ENCODE measurements at places on chromosomes 12 and 14. TPM values are rescaled to one million over a fixed set of nuclear protein-coding genes. Genes with fewer than 3 reads are reported as not detected.
A peak's percentile ranks its signal among the peaks of the same experiment; 100 is the strongest.

DNA sequence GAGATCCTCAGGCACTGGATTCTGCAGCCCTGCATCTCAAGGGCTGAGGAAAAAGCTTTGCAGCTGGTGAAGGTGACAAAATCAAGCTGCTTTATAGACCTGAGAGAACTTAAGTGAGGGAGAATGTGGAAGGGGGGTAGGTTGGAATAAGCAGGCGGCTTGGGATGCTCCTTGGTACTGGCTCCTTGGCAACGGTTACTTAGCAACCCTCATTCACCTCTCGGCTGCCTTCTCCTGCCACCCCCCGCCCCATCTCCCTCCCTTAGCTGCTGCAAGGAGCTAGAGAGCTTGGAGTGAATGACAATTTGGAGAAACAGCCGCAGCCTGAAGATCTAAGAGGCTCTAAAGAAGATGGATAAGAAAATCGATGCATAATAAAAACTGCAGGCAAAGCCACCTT lies 44.1 kb upstream of the CISTR start:
- no peaks in the 10 kb centered on the region for H3K36me3 ChIP-seq
- no peak overlapping the region for H3K27ac ChIP-seq
- H3K4me3 ChIP-seq = no peak overlapping the region
- H3K27me3 ChIP-seq = peaks cover 7% of the 10 kb centered on the region
- H3K4me1 ChIP-seq = no peaks in the 10 kb centered on the region

DNA sequence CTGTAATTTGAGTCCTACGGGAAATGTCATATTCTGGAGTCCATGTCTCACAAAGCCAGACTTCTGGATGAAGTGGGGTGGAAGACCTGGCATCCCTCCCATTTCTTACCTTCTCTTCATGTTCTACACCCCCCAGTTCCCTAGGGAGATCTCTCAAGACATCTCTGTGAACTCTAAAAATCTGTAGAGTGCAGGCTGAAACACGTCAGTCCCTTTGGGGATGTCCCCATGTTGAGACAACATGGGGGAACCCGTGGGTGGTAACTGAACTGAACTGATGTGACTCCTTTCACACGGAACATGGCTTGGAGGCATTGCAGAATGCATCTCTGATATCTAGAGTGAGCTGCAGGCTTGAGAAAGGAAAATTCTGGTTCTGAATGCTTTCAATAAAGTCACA lies 15.2 kb downstream of the SERPINA12 start:
- H3K4me3 ChIP-seq = no peak overlapping the region
- DNase-seq = no peak
- peaks cover 26% of the 10 kb centered on the region for H3K27me3 ChIP-seq
- no peaks in the 10 kb centered on the region for H3K36me3 ChIP-seq
- no peak overlapping the region for H3K27ac ChIP-seq
- H3K4me1 ChIP-seq = no peaks in the 10 kb centered on the region

DNA sequence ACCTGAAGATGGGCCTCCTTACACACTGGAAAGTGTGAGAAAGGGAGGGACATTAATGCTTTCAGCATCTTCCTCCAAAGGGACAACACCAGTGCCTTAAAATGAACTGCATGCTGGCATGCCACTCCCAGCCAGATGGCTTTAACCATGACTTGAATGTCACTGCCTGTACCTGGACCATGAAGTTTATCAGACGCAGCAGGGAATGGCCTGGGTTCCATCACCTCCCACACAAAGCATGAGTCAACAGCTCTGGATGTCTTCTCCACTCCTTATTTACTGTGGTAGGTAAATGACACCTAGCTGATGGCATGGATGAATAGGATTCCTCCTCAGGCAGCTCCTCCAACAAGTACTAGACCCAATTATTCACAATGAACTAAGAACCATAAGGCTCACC lies 645.6 kb downstream of the SOX5 start:
- H3K36me3 ChIP-seq = no peaks in the 10 kb centered on the region
- H3K27me3 ChIP-seq = no peaks in the 10 kb centered on the region
- H3K4me1 ChIP-seq = no peaks in the 10 kb centered on the region
- H3K4me3 ChIP-seq = no peak overlapping the region
- H3K27ac ChIP-seq = no peak overlapping the region

Gene FAM181A
- polyA plus RNA-seq = not detected

DNA sequence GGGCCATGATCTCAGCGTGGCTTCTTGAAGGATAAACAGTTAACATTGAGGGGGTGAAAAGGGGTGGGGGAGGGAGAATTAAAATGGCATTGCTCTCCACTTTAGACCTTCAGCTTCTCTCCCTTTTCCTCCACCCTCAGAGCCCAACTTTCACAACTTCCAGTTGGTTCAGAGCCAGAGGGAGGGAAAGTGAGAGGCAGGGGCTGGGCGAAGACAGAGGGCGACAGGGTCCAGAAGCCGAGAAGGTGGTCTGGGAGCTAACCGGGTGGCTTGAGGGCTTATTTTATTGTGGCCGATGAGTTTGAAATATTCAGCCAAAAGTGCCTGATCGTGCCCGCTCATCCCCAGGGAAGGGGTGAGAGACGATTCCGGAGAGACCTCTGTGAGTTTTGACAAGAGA lies 4.1 kb downstream of the BMP4 start:
- peak overlapping the region; percentile 62 for H3K4me3 ChIP-seq
- H3K27ac ChIP-seq = peak overlapping the region; percentile 85
- peaks cover 5% of the 10 kb centered on the region for H3K36me3 ChIP-seq
- H3K4me1 ChIP-seq = peaks cover 50% of the 10 kb centered on the region

Gene IFNG-AS1
- not detected for polyA plus RNA-seq

- no peaks in the 10 kb centered on the region for H3K27me3 ChIP-seq
- H3K4me1 ChIP-seq = peaks cover 85% of the 10 kb centered on the region
- peak overlapping the region; percentile 96 for H3K4me3 ChIP-seq
- peaks cover 35% of the 10 kb centered on the region for H3K36me3 ChIP-seq
- DNase-seq = peak; percentile 52
Measured at GRCh38 chr14:104794099-104794498, 1.4 kb downstream of the AKT1 start.

Gene SMIM41
- 6.5 TPM for polyA plus RNA-seq

- no peak overlapping the region for H3K27ac ChIP-seq
- no peak for DNase-seq
- no peak overlapping the region for H3K4me3 ChIP-seq
- peaks cover 27% of the 10 kb centered on the region for H3K36me3 ChIP-seq
- H3K27me3 ChIP-seq = no peaks in the 10 kb centered on the region
Measured at GRCh38 chr14:88882236-88882635, 57.8 kb downstream of the TTC8 start.

- H3K27ac ChIP-seq = no peak overlapping the region
- no peaks in the 10 kb centered on the region for H3K36me3 ChIP-seq
- peaks cover 4% of the 10 kb centered on the region for H3K4me1 ChIP-seq
- DNase-seq = peak; percentile 77
- peaks cover 3% of the 10 kb centered on the region for H3K27me3 ChIP-seq
Measured at GRCh38 chr12:48988030-48988649, 10.0 kb downstream of the WNT1 start.

Gene DLK1
- polyA plus RNA-seq = 0.05 TPM

GRCh38 chr14:34693228-34693939 lies 21.0 kb downstream of the CFL2 start:
- peak overlapping the region; percentile 39 for H3K4me3 ChIP-seq
- H3K4me1 ChIP-seq = peaks cover 4% of the 10 kb centered on the region
- H3K27me3 ChIP-seq = no peaks in the 10 kb centered on the region
- H3K36me3 ChIP-seq = no peaks in the 10 kb centered on the region
- peak; percentile 51 for DNase-seq
- H3K27ac ChIP-seq = no peak overlapping the region

- H3K4me3 ChIP-seq = no peak overlapping the region
- peaks cover 68% of the 10 kb centered on the region for H3K4me1 ChIP-seq
Measured at GRCh38 chr12:104131609-104132008, 6.4 kb downstream of the NFYB start.

Gene GCH1
- polyA plus RNA-seq = 10.5 TPM

Gene SPTSSA
- 25.4 TPM for polyA plus RNA-seq

Gene AQP6
- polyA plus RNA-seq = not detected

- peaks cover 14% of the 10 kb centered on the region for H3K4me1 ChIP-seq
- no peak overlapping the region for H3K4me3 ChIP-seq
- DNase-seq = no peak
- no peak overlapping the region for H3K27ac ChIP-seq
Measured at GRCh38 chr12:52189376-52190174, 2.2 kb downstream of the KRT80 start.

DNA sequence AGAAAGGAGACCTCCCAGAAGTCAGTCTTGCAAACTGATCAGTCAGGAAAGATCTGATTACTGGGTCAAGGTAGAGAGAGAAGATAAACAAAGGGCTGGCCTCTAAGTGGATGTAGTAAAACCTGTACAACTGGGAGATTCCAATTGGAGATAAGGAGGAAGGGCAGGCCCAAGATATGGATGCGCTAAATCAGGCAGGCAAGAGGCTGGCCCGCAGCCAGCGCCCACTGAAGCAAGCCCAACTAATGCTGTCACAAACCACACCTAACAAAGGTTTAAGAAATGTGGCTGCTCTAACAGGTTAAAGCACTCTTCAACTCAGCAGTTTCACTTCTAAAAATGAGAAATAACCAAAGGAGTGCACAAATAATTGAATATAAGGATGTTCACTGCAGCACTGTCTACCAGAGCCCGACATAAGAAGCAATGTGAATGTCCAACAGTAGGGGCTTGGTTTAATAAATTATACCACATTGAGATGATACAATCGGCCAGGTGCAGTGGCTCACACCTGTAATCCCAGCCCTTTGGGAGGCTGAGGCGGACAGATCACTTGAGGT lies 4.7 kb downstream of the GLTP start:
- H3K36me3 ChIP-seq = peaks cover 10% of the 10 kb centered on the region
- peak; percentile 65 for DNase-seq
- H3K27ac ChIP-seq = no peak overlapping the region
- no peak overlapping the region for H3K4me3 ChIP-seq
- H3K27me3 ChIP-seq = no peaks in the 10 kb centered on the region

- DNase-seq = no peak
- no peaks in the 10 kb centered on the region for H3K27me3 ChIP-seq
- H3K4me1 ChIP-seq = no peaks in the 10 kb centered on the region
Measured at GRCh38 chr12:79534029-79534867, 156.5 kb downstream of the PAWR start.

Gene SYNJ2BP
- 18.5 TPM for polyA plus RNA-seq

- no peak for DNase-seq
- no peaks in the 10 kb centered on the region for H3K36me3 ChIP-seq
- H3K27ac ChIP-seq = no peak overlapping the region
- H3K4me3 ChIP-seq = no peak overlapping the region
Measured at GRCh38 chr14:96895658-96896271, 98.6 kb downstream of the VRK1 start.

DNA sequence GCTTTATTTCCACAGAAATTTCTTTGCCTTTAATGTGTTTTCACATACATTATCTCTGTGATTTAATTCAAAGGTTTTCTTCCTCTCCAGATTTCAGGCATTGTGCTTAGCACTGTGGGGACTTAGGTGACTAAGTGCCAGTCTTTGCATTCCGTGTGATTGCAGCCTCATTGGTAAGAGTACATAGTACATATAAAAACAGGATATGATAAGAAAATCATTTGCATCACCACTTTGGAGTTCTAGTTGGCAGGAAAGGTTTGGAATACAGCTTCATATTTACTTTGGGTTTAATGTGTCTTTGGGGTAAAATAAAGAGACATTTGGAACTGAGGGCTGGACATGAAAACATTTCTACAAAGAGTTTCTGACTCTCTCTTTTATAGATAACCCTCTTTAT lies 37.8 kb upstream of the C12orf75 start:
- peaks cover 5% of the 10 kb centered on the region for H3K27me3 ChIP-seq
- H3K36me3 ChIP-seq = no peaks in the 10 kb centered on the region
- H3K4me1 ChIP-seq = peaks cover 5% of the 10 kb centered on the region
- no peak overlapping the region for H3K4me3 ChIP-seq

DNA sequence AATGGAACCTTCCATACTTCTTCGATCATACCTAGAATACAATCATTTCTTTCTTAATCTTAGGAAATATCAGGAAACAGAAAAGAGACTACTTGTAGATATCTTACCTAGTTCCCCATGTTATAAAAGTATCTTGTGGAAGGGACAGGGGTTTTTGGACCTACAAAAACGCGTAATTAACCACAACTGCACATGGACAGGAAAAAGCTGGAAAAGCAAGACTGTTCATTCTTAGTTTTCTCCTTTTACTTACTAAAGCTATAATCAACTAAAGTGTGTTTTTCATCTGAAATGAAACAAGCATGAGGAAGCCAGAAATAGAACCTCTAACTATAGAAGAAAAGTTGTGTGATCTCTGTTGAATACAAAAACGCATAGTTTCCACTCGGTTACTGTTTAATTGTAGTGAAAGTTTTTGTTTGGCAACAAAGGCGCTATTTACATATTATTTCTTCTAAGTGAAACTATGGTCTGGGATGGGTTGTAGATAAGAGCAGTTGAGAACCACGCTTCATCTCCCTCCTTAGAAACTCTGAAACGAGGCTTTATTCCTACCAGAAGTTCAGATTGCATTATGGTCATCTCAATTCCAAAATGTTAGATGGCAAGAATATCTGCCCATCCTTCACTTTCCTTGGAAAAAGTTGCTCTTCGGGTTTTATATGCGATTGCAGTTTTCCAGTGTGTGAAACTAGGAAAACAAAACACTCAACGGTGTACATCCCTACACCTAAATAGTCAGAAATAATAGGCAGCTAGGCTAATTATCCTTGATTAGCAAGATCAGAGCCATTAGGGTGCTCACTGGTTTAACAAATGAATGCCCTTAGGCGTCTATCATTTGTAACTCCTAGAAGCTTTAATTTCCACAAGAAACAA lies 1.1 kb downstream of the BCAT1 start:
- peak; percentile 16 for DNase-seq
- peaks cover 18% of the 10 kb centered on the region for H3K4me1 ChIP-seq
- no peak overlapping the region for H3K27ac ChIP-seq
- H3K27me3 ChIP-seq = peaks cover 21% of the 10 kb centered on the region
- peak overlapping the region; percentile 45 for H3K4me3 ChIP-seq

Gene TAS2R43
- not detected for polyA plus RNA-seq

GRCh38 chr14:24059841-24060388 lies 8.1 kb downstream of the CARMIL3 start:
- no peaks in the 10 kb centered on the region for H3K4me1 ChIP-seq
- no peak for DNase-seq
- H3K27ac ChIP-seq = no peak overlapping the region
- H3K36me3 ChIP-seq = no peaks in the 10 kb centered on the region

Gene DLGAP5
- polyA plus RNA-seq = 0.61 TPM

- DNase-seq = no peak
- H3K4me3 ChIP-seq = no peak overlapping the region
Measured at GRCh38 chr12:25264862-25265261, 14.1 kb upstream of the KRAS start.

DNA sequence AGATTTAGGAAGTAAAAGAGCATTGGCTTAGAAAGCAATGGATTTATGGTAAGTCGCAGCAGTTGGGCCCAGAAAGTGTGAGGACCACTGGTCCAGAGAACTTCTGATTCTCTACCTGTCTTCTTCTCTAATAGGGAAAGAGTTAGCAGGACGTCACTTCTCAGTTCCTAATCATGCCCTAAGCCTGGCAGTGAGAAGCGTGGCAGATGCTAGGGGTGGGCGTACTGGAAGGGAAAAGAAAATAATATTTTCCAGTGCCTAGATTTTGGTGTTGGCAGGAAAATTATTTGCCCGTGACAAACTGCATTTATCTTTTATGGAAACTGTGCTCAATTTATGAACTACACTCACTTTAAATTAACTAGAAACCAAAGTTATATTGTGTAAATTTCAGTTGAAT lies 212.3 kb downstream of the PPFIA2 start:
- no peak for DNase-seq
- no peaks in the 10 kb centered on the region for H3K4me1 ChIP-seq
- no peak overlapping the region for H3K27ac ChIP-seq
- no peaks in the 10 kb centered on the region for H3K36me3 ChIP-seq
- no peak overlapping the region for H3K4me3 ChIP-seq

- H3K27ac ChIP-seq = no peak overlapping the region
- no peak overlapping the region for H3K4me3 ChIP-seq
- peak; percentile 53 for DNase-seq
- H3K27me3 ChIP-seq = no peaks in the 10 kb centered on the region
Measured at GRCh38 chr12:14691560-14691959, 4.8 kb downstream of the GUCY2C start.

Data from stomach (tissue), 19 donors.